ENCODE measurements at places on chromosomes 11 and 22.

DNA sequence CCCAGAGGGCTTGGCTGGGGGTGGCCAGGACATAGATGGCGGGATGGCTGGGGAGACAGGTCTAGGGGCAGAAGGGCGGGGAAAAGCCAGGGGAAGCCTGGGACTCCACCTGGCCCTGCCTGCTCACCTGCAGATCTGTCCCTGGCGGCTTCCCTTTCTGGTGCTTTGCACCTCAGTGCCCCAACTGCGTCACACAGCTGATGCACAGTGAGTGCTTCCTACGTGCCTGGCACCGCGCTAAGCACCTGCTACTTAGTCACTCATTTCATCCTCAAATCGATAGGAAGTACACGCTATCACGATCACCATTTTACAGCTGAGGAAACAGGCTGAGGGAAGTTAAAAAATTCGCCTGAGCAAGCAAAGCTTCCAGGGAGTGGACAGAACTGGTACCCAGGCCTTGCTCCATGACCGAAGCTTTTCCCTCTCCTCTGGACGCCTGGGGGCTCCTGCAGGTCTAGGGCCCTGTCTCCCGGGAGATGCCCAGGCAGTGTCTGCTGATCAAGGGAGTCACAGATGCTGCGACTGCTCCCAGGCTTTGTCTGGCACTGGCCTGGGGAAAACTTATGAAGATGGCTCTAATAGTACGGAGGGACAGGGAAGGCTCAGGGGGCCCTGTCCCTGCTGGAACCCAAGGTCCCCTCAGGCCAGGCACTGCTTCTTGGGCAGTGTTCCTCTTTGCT lies 63.0 kb upstream of the TTLL12 start:
- DNase-seq = no peak

DNA sequence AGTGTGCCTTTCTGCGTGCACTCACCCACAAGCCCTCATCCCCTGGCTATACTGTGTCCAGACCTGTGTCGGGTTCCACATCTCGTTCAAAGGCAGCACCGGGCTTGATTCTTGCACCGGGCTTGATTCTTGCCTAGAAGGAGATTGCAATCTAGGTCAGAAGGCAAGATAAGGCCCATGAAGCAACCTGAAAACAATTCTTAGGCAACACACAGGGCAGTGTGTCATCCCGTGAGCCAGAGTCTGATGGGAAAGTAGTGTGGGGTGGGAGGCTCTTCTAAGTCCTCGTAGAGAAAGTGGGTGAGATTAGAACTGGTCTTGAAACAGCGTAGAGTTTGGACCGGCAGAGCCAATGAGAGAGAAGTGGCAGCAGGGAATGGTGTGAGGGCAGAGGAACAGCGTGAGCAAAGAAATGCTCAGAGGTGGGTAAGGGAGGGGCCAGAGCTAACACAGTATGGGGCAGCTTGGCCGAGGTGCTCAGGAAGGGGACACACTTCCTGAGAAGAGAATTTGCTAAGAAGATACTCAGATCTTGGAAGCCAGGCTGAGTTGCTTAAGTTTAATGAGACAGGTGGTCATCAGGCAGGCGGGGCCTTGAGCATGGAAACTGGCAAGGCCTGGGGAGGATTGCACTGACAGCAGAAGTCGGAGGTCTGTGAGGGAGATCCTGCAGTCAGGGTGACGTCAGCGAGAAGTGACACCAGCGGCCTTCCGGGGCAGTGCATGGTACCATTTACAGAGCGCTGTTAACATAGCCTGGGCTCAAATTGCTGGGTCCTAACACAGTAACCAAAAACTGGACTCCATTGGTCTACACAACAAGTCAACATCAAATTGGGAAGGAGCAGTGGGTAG lies 40.7 kb upstream of the DKK3 start:
- no peak for DNase-seq

- no peak for DNase-seq
These were observed 30.4 kb upstream of the MICAL2 start for GRCh38 chr11:12079726-12080556.

- DNase-seq = no peak
These were observed 23.6 kb downstream of the TXN2 start for GRCh38 chr22:36457688-36458450.

DNA sequence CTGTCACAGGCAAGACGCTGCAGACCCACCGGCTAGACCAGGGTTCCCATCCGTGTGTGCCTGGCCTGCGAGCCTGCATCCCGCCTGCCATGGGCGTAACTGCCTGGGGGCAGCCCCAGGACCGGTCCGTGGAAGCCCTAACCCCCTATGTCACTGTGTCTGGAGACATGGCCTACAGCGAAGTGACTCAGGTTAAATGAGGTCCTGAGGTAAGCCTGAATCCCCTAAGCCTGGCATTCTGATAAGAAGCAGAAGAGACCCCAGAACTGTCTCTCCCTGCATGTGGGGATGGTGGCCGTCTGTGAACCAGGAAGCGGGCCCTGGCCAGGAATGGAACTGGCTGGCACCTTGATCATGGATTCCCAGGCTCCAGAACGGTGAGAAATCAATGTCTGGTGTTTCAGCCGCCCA lies 570.1 kb downstream of the BRD1 start:
- no peak for DNase-seq

DNA sequence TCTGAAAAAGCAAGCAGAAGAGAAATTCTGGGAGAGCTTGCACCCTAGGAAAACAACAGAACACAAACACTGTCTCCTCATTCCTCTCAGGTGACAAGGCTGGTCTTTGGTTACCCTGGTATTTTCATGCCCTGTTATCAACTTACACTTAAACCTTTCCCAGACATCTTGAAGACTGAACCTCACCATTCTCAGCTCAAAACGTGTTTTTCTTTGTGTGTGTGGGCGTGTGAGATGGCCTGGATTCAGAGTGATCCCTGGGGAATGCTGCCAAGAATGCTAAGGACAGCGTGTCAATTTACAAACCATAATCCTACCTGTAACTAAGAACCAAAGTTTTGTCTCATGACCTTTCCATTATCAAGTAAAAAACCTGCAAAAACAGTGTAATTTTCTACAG lies 33.3 kb downstream of the ELF5 start:
- no peak for DNase-seq

- DNase-seq = no peak
These were observed 65.6 kb downstream of the IMMP1L start for GRCh38 chr11:31443802-31444201.

GRCh38 chr11:101445761-101446160 lies 138.0 kb downstream of the TRPC6 start:
- DNase-seq = no peak

DNA sequence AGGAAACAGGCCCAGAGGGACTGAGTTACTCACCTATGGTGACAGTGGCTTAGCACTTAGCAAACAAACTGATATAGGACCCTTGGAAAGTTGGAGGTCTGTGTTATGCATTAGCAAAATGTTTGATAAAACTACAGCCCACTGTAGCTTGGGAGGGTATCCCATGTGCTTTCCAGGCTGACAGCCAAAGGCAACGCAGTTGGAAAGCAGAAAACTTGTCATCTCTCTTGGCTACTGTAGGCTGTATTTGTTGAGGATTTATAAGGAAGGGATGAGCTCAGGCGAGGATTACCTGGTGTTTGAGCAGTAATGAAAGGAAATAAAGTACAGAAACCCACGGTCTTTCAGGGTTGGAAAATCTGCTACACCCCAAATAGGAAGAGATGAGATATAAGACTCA lies 23.8 kb downstream of the SDHAF2 start:
- no peak for DNase-seq

DNA sequence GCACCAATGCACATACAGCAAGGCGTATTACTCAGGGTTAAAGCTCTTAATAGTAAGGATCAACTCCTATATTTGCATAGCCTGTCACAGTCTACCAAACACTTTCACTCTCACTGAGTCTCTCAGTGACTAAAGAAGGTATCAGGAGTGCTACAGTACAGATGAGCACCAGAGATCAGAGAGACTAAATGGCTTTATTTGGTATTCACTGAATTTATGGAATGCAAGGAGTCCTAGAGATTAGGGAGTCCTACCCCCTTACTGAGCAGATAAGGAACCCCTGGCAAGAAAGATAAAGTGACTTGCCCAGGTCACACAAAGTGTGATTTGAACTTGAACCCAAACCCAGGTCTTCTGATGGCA lies 396.4 kb upstream of the CCDC90B start:
- no peak for DNase-seq
